ENCODE measurements at places on chromosomes 11 and 22.

GRCh38 chr11:57491371-57492061 is 24.0 kb downstream of the SLC43A1 start:
- DNase-seq, result no peak

DNA sequence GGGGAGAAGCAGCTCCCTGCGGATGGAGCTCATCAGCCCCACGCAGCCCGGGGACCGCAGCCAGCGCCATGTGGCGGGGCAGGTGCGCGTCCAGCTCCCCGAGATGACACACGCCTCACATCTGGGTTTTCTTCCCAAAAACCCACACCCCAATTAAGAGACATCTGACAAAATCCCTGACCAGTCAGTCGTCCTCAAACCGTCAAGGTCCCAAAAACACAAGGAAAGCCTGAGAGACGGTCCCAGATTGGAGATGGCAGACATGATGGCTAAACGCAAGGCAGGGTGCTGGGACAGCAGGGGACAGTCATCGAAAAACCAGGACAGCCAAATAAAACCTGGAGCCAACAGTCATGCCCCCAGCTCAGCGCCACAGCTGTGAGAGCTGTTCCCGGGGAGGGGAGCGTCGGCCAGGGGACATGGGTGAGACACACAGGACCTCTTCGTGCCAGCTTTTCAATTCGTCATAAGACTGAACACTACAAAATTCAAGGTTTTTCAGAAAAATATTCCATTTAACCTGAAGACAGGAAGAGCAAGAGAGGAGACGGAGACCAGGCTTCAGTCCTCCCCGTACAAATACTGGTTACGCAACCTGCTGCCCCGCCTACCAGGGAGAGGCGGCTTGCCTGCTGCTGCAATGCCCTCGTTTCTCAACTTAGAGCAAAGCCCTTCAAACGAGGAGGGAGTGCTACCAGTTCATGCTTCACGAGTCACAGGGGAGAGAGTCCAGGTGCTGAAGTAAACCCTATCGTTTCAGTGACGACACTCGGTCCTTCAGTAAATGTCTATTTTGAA is 10.5 kb downstream of the TOLLIP start:
- no peak for DNase-seq

GRCh38 chr22:40107851-40108378 is 69.8 kb upstream of the TNRC6B start:
- no peak for DNase-seq

DNA sequence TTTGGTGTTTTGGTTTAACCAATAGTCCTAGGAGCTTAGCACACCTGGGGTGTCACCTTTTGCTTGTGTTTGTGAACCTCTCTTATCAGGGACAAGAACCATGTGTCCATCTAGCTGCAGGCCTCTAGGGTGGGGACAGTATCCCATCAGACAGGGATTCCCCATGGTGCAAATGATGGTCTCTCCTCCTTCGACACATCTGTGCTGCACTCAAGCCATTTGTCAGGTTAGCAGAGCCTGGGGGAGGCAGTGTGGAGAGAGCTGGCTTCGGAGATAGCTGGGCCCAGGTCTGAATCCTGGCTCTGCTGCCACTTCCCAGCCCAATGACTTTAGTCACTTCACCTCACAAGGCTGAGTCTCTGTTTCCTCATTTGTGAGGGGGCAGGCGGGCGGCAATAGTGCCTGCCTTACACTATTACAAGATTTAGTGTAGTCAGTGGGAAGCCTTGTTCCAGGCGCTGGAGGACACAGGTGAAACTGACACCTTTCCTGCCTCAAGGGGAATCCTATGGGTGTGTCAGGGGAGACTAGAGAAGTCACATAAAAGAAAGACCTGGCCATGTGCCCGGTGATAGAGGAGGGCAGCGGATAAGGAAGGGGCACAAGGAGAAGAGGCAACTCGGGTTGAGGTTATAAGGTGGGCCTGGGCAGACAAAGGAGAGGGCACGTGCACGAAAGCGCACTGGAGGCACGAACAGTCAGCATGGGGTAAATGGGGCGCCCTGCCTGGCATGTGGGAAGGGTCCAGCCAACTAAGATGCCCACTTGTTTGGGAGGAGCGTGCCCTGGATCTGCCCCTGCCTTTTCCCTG is 12.6 kb downstream of the KLHL35 start:
- no peak for DNase-seq

DNA sequence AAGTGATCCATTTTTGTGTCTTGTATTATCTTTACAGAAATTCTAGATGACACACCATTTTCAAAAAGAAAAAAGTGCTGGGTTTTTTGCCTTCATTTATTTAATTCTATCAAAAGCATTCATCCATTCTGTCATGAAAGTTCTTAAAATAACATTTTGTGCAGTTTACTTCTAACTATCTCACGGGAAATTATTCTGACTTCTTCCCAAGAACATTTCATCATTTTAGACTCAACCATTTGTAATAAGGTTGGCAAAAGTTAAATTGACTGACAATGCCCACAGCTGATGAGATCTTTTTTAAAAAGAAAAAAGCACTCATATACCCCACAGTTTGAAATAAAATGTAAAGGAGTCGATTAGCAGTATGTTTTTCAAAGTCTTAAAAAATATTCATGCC is 68.5 kb downstream of the SBF2 start:
- DNase-seq, result no peak

DNA sequence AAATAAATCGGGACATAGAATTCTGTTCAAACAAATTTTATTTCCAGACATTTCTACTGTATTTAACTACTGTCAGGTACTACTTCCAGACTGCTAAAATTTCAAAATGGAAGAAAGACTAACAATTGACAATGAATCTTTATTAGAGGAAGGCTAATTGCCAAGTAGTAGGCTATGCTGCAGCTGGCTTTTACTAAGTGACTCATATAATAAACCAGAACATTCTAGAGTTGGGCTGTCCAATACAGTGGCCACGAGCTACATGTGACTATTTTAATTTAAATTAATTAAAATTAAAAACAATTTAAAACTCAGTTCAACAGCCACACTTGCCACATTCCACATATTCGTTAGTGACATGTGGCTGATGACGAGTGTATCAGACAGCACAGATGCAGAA is 27.6 kb downstream of the CHKA start:
- no peak for DNase-seq

GRCh38 chr11:57073128-57073527 is 84.4 kb downstream of the OR5AK2 start:
- no peak for DNase-seq

GRCh38 chr11:971092-971690 is 45.5 kb downstream of the AP2A2 start:
- DNase-seq, result no peak

DNA sequence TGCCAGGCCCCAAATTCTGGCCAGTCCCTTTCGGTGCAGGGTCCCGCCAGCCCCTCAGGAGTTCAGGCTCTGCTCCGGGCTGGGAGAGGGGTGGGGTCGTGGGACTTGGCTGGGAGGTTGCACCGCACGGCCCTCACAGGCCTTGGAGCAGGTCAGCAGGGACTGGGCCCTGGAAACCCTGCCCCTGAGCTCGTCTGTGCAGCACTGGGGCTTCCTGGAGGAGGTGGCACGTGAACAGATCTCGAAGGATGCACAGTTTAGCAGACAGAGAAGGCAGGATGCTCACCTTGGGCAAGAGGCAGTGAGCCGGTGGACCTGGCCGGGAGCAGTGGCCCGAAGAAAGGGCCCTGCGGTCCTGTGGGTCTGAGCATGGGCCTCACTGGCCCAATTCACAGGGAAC is 70.0 kb downstream of the WNT7B start:
- DNase-seq, result no peak

- DNase-seq, result no peak
Observed at GRCh38 chr11:129591527-129591926, 215.9 kb downstream of the BARX2 start.

DNA sequence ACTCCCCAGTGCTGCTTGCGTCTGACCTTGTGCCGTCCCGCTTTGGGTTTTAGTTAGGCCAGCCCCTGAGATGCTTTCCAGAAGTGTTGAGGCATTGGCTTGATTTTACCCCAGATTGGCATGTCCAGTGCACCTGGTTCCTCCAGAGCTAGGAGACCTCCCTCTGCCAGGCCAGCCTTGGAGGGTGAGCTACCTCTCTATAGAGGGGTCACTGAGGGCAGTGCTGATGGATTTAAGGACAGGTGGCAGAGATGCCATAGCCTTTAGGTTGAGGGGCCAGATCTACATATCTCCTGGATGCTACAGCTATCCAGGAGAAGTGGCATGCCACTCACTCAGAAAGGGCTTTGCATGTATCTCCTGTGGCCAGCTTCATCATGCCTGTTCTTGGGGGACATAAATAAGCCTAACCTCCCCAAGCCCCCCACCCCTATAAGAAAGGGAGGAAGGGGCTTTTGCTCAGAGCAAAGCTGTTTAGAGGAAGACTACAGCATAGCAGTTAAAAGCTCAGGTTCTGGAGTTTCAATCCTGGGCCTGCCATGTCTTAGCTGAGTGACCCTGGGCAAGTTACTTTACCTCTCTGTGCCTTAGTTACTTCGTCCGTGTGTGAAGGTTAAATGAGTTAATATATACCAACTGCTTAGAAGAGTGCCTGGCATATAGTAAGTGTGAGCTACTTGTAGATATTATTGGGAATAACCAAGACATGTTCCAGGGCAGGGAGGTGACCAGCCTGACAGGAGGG is 6.4 kb downstream of the UBE2L3 start:
- DNase-seq, result no peak

- DNase-seq, result no peak
Observed at GRCh38 chr11:35488117-35488516, 37.3 kb downstream of the PAMR1 start.

DNA sequence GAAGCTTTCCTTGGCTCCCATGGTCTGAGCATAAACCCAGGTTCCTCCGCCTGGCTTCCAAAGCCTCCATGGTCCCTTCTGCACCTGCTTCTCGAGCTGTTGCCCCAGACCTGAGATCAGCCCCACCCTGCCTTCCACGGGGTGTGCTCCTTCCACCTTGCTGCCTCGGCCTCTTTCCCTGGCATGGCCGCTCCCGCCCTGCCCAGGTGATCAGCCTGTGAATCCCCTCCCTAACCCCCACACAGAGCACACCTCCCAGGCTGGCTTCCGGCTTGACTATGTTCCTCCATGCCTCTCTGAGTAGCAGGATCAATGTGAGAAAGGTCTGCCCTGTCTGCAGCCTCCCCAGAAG is 2.7 kb upstream of the PPP6R3 start:
- DNase-seq, result no peak

All from NCI-H146 (cell line).